ENCODE measurements at places on chromosomes 7 and 10. TPM values are rescaled to one million over a fixed set of nuclear protein-coding genes. Genes with fewer than 3 reads are reported as not detected.

DNA sequence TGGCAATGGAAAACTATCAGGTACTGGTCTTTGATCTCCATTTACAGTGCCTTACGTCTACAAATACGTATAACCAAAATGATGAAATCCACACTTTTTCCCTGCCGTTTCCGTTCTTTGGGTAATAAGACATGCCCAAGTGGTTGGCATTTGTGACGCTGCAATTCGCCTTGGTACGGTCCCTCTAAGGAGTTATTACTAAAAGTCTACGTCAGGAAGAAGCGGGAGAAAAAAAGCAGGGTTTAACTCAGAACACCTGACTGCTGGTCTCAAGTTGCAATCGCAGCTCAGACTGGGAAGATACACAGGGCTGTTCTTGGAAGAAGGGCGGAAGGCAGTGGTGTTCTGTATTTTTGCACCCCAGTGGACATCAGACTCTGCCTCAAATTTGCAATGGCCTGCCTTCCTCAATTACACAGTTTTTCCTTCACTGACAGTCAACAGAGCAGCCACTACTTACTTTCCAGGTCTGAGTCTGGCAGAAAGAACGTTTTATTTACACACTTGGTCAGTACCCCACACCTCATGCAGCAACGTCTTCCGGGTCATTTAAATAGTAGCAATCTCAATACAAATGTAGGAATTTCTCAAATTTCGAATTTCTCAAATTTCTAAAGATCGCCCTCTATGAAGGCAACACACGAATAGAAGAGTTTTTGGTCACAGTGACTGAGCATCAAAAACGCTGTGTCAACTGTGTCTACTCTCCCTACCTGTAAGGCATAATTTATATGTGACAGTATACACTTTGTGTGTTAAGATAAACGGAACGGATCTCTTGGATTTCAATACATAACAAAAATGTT, 2.1 kb downstream of the BAIAP2L1 start:
- no peak for DNase-seq

GRCh38 chr10:124557648-124558338, 96.2 kb downstream of the LHPP start:
- no peak for DNase-seq

GRCh38 chr7:122881324-122881723, 4.9 kb downstream of the CADPS2 start:
- DNase-seq, result no peak

DNA sequence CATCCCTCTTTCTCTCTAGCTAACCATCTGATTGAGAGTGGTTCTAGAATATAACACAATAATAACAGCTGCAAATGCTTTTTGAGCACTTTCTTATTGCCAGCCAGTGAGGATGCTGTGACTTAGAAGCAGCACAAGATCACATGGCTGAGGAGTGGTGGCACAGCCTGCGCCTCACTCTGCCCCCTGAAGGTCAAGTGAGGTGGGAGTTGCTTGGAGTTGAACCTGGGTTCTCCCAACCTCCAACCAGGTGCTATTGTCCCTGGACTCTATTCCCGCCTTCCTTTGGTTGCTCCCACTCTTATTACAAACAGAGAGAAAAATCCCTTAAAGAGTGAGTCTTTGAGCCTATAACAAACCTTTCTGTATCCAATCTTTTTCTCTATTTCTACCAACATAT, 280.3 kb upstream of the PODXL start:
- DNase-seq, result no peak

GRCh38 chr7:151114151-151115090, 28.1 kb downstream of the AGAP3 start:
- no peak for DNase-seq

Gene CYP3A4
- total RNA-seq, result 0.70 TPM

DNA sequence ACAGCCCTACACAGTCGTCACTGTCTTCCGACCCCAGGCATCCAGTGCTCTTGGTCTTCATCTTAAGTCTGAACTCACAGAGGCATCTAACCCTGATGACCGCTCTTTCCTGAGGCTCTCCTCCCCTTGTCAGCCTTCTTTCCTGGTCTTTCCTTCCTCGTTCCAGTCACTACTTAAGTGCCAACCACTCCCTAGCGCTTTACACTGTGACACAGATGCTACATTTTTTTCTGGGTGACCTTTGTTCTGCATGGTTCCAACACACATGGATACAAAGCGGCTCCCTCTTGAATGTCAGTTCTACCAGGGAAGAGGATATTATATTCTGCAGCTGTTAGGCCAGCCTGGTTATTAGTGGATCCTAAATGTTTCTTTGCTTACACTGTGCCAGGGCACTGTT, 12.7 kb downstream of the YWHAG start:
- DNase-seq, result no peak

Gene GIMAP7
- total RNA-seq, result 22.2 TPM

GRCh38 chr10:126160571-126160970, 227.7 kb downstream of the ADAM12 start:
- no peak for DNase-seq

DNA sequence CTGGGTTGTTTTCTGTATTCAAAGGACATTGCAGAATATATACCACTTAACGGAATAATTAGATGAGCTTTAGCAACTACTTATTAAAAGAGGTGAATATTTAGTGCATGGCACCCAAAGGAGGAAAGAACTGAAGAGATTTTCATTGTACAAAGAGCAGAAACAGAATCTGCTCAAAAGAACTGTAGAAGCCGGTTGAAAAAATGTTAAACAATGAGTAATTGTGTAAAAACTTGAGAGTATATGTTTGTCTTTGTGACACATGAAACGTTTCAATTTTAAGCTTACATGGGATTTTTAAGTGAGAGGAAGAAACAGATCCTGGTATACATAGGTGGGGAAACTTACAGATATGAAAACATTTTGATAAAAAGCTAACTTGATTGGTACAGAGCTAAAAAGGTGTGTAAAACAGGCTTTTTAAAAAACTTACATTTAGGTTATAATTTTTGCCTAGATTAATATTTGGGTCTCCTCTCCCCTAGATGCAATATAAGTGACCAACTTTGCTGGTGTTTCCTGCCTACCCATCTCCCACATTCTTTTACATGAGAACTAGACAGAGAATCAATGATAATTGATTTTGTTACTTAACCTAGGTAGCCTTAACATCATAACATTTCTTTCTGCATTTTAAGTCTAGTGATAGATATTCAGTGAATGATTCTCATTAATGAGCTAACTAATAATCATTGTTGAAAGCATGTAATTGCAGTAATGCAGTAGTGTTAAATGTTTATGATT, 6.8 kb downstream of the ARL5B start:
- DNase-seq, result no peak

Gene CCZ1B
- total RNA-seq, result 30.0 TPM

Gene HELLS
- 1.6 TPM for total RNA-seq

Gene TEX47
- total RNA-seq, result not detected

- DNase-seq, result no peak
These were observed 18.9 kb downstream of the TPK1 start for GRCh38 chr7:144817001-144817400.

DNA sequence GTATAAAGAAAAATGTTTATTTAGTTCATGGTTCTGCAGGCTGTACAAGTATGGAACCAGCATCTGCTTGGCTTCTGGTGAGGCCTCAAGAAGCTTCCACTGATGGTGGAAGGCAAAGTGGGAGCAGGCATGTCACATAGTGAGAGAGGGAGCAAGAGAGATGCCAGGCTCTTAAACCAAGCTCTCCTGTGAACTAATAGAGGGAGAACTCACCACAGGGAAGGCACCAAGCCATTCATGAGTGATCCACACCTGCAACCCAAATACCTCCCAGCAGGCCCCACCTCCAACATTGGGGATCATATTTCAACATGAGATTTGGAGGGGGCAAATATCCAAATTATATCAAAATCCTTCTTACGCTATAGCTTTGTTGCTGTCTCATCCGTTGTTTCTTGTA, 113.1 kb downstream of the CPED1 start:
- DNase-seq, result no peak

Gene GARIN1A
- total RNA-seq, result 1.7 TPM
